ENCODE measurements at places on chromosomes 6 and 20.

DNA sequence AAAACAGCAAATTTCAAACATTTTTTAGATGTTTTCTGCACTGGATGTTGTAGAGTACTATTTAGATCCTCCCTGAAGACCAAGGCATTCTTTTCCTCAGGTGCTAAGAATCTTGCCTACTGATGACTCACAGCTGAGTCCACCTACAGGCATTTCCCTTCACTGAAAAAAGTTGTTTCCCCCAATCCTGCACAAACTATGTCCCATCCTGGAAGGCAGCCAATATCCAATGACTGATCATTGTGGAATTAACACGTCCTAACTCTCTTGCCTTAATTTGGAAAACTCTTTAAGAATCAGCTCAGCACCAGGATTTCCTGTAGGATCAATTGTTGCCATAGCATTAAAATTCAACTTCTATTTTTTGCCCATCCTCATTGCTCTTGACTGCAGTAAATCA lies 268.4 kb upstream of the IRAK1BP1 start:
- no peak for DNase-seq

DNA sequence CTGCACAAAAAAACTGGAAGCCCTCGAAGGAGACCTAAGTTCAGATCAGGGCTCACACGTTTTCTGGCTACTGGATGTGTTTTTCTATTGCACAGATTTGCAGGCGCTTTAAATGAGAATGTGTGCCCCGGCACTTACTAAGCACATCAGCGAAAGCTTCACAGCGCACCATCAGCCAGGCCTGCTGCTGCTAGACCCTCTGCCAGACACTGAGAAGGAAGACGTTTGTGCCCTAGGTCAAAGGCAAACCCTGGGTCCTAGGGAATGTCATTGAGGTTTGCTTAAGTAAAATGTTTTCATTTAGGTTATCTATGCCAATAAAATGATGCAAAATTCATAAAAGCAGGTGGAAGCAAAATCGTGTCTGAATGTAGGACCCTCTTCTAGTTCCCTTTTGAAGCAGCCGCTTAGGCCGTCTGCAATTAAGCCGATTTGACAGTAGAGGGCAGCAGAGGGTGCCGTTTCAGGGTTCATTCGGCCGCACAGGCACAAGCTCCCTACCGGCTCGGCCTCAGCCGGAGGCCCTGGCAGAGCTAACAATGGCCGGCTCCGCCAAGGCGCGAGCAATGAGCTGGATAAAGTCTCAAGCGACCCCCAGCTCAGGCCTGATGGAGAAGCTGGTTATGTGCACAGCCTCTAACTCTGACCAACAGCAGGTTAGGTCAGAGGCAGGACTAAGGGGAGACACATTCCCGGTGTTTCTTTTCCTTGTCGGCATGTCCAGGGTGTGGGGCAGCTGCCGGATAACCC lies 107.2 kb upstream of the FOXA2 start:
- peak; percentile 83 for DNase-seq

GRCh38 chr6:106063448-106063850 lies 22.7 kb upstream of the PRDM1 start:
- peak; percentile 70 for DNase-seq

- no peak for DNase-seq
Observed at GRCh38 chr20:48797850-48798747, 29.7 kb downstream of the PREX1 start.

DNA sequence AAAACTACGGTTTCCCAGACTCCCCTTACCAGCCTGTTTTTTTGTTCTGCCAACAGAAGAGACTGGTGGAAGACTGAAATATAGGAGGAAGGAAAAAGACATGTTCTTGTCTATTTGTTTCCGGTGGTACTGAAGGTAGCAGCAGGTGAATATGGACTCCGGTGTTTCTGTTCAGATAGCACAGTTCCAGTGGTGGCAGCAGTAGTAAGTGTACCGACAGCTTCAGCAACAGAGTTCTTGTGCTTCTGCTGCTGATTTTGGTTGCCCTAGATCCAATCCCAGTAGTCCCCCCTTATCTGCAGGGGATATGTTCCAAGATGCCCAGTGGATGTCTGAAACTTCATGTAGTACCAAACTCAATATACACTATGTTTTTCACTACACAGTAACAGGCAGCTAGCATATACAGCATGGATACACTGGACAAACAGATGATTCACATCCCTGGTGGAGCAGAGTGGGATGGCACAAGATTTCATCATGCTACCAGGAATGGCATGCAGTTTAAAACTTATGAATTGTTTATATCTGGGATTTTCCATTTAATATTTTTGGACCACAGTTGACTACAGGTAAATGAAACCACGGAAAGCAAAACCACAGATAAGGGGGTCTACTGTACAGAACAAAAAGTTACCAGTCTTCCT lies 301.8 kb downstream of the BTBD9 start:
- no peak for DNase-seq

GRCh38 chr20:39109933-39110818 lies 148.0 kb downstream of the DHX35 start:
- no peak for DNase-seq

GRCh38 chr6:121521164-121521555 lies 85.7 kb downstream of the GJA1 start:
- DNase-seq, result no peak

- no peak for DNase-seq
Observed at GRCh38 chr20:63317601-63318291, 24.8 kb downstream of the COL20A1 start.

DNA sequence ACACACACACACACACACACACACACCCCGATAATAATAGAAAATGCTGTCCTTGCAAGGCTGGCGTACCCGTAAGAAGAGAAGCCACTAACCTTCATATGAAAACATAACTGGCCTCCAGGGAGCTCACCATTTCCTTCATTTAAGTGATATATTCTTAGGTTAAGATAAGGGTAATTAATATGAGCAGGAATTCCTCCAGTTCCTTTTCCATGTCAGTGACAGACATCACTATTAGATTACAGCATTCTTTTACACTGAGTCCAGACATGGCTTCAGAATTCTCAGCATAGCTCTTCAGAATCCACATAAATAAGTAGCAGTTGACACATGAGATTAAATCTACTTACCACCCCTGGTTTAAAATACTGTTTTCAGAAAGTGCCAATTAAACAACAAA lies 121.9 kb downstream of the SIM1 start:
- no peak for DNase-seq

DNA sequence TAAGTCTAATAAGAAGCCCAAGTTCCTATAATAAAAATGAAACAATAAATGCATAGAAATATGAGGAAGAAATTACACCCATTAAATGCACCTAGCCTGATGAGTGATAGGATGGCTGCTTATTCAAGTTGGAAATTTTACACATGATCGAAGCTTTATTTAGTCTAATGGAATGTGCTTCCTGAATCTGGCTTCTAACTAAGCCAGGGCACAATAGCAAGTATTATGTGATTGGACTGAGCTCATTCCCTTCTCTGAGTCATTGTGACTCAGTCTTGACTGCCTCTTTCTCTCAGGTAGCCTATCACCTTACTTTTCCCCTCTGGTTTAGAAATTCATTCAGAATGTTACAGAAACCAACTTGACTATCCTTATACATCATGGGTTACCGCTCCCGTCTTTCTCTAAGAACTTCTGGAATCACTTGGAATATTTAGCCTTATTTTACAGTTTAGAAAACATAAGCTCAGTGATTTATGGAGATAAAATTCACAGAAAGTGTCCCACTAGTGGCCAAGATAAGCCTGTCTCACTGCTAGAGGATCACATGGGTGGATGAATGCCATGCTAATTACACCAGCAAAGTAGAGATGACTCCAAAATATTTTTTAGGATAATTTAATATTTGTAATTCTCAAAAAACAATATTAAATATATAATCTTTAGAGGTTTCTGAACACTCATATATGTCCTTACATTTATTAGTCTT lies 505.3 kb upstream of the JAG1 start:
- no peak for DNase-seq

DNA sequence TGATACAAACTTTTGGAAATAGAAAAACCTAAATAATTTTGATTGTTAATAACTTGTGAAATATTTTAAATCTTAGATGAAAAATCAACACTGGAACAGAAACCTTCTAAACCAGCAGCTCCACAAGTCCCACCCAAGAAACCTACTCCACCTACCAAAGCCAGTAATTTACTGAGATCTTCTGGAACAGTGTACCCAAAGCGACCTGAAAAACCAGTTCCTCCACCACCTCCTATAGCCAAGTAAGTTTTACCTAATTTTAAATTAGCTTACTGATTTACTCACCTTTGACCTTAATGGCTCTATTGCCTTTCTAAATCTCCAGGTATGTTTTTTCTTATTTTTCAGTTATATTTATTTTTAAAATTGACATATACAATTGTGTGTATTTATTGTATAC lies 102.6 kb upstream of the ADGRF4 start:
- DNase-seq, result no peak

DNA sequence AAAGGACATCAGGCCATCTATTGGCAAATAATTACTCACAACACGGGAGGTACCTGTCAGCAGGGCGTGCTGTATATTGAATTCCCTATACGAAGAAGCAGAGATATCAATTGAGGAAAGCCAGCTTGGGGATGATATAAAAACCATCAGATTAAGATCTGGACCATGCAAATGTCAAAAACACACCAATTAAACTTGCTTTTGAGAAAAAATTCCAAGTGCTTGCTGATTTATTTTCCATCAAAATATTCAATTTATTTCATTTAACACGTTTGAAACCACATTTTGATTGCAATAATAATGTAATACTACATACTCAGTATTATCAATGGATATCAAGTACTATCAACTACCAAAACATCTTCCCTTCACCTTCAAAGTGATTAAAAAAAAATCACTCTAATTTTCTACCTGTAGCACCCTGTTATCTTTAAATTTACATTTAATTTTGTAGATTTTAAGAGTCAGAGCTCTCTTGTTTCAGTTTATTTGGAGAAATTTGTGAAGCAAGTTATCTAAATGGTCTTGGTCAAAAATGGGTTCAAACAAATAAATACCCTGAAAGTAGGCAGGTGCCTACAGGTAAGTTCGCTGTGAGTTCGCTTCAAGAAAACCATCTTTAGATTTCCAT lies 6.8 kb upstream of the TBX18 start:
- no peak for DNase-seq

- DNase-seq, result peak; percentile 0
Observed at GRCh38 chr6:95866732-95867131, 149.0 kb upstream of the FUT9 start.

DNA sequence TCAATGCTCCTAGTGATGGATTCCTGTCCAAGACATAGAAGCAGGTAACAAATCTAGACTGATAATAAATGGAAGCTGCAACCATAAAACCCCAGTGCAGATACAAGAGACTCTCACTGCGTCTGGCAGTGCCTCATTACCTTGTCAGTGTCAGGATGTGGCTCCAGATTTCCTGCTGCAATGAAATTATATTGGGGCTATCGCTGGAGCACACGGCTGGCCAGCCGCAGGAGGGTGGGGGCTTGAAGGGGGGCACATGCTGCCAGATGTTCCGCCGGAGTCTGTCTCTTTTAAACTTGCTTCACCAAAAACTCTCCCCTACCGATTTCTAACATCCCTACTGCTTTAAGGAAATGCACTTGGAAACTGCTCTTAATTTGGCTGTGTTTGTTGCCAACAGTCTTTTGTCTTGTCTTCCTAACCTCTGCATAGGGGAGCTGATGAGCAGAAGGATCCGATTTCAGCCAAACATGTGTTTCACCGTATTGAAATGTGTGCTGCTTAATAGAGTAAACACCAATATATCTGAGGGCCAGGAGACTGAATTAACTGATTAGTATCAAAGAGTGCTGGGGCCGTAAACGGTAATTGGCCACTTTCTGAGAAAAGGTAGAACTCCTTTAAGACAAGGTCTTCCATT lies 102.2 kb upstream of the EXOC2 start:
- no peak for DNase-seq

DNA sequence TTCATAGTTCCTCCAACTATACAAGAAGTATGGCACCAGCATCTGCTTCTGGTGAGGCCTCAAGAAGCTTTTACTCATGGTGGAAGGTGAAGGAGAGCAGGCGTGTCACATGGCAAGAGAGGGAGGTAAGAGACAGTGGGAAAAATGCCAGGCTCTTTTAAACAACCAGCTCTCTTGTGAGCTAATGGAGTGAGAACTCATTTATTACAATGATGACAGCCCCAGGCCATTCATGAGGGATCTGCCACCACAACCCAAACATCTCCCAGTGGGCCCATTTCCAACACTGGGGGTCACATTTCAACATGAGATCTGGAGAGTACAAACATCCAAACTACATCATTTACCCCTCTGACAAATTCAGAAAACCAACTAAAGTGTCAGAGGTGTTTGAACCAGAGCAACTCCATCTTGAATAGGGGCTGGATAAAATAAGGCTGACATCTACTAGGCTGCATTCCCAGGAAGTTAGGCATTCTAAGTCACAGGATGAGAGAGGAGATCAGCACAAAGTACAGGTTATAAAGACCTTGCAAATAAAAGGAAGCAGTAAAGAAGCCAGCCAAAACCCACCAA lies 2.2 kb upstream of the UBD start:
- no peak for DNase-seq

GRCh38 chr6:79425589-79426311 lies 111.5 kb downstream of the LCA5 start:
- DNase-seq, result no peak
